Stimulated activated CD4-positive, alpha-beta T cell treated with anti-CD3 and anti-CD28 coated beads, Interleukin-15, amount 100 ng/mL, for 48 hours (primary cell): ENCODE measurements at places on chromosomes 2 and 18.

- DNase-seq, result no peak
These were observed 336.9 kb upstream of the PKDCC start for GRCh38 chr2:41710944-41711343.

DNA sequence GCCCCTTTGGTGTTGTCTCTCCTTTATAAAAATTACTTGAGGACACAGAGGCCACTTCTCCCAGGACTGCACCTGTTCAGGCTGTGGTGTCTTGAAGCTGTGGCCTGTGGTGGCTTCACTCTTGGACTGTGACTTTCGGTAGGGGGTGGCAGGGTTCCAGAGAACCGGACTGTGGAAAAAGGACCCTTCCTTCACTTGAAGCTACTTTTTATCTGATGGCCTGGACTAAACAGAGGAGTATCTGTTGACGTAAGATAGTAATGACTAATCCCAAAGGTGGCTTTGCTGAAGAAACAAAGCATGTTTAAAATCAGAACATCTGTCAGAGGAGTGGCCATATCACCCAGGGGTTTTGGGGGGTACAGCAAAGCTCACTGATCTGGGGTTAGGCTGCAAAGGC is 60.8 kb downstream of the CENPO start:
- no peak for DNase-seq

GRCh38 chr2:60544954-60545560 is 8.4 kb downstream of the BCL11A start:
- DNase-seq, result no peak

DNA sequence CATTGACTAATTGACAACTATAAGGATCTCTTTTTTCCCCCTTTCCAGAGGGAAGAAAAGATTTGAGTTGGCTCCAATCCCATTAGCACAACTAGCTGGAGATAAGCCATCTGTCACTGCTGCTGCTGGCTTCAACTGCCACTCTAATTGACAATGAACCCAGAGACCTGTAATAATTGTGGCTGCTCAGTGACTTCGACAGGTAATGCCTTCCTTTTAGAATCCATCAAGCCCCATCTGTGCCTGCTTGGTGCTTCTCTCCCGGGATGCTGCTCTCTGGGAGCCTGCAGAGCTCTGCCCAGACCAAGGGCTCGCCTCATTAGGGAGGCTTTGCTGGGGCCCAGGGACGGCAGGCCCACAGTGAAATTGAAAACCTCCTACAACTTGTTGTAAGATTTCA is 376.7 kb upstream of the SOX11 start:
- DNase-seq, result no peak

GRCh38 chr2:4673025-4673489 is 969.7 kb downstream of the DCDC2C start:
- no peak for DNase-seq

DNA sequence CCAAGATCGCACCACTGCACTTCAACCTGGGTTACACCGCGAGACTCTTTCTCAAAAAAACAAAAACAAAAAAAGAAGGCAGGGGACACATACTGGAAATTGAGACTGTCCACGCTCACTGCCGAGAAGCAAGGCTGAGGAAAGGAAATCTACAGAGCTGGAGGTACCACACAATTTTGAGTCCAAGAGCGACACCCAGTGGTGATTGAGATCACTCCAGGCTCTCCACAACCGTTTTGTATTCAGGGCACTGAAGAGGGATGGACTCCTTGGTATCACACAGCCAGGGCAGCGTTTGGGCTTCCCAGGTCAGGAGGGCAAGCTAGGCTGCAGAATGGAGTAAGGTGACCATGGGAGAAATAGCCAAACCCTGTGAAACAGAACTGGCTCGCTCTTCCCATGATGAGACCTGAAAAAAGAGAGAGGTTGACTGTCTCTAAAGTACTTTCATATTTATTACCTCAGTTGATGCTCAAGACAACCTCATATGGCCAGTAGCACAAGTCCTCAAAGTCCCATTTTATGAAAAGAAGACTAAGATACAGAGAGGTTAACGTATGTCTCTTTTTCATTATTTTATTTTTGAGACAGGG is 74.5 kb upstream of the YPEL5 start:
- DNase-seq, result peak; percentile 56

DNA sequence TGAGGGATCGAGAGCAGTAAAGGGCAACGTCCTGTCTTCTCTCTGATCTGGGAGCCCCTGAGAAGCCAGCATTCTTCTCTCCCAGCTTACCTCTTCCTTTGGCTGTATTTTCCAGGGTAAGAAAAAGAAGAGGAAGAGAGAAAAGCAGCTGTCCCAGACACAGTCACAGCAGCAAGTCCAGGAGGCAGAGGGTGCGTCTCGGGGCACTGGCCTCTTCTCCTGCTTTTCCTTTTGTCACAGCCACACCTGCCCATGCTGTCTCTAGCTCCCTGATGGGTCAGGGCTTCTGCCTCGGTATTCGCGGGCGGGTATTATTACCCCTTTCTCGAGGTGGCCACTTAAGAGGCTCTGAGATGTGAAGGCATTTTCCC is 20.3 kb downstream of the TGOLN2 start:
- DNase-seq, result no peak

DNA sequence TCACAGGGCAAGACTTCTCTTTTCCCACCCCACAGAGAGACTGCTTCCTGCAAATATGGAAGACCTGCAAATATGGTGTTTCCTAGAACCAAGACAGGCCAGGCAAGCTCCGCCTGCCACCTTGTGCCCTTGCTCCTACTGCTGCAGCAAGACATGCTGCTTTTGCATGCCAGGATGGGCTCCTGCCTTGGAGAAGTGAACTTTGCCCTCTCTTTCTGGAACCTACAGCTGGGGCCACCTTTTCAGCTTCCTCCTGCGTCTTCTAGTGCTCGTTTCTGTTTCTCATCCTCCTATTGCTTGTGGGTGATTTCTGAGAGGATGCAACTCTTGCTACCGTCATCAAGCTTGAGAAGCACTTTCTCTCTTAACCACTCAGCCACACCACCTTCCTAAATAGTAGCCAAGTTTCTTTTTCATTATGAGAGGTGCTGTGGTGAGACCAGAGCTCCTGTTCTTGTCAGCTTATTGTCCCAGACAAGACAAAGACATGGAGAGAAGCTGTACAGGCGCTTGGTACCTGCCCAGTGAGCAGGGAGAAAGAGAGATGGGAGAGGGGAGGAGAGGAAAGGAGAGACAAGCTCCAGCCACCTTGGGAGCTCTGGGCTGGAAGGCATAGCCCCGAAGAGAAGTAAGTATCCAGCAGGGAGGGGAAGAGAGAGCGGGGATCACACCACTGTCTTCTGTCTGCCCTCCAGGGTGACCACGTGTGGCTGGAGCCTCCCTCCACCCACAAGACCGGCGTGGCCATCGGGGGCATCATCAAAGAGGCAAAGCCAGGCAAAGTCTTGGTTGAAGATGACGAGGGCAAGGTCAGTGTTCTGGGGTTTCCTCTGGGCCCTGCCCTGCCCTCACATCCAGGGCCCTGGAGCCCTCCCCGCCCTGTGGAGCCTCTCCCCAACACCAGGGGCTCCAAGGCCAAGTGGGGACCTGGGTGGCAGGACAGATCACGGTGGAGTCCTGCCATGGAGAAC is 28.3 kb downstream of the MYO7B start:
- DNase-seq, result peak; percentile 4

DNA sequence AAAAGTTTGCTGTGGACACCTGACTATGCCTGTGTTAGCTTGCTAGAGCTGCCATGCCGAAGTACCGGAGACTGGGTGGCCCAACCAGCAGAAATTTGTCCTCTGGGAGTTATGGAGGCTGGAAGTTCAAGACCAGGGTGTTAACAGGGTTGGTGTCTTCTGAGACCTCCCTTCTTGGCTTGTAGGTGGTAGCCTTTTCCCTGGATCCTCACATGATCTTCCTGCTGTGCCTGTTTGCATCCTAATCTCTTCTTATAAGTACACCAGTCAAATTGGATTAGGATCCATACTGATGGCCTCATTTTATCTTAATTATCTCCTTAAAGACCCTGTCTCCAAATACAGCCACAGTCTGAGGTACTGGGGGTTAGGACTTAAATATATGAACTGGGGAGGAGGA is 845 bp downstream of the TMEM177 start:
- no peak for DNase-seq
